A549 treated with RU486 at 1 μM for 4 hours (cell line): ENCODE measurements at places on chromosomes 2 and 18. TPM values are rescaled to one million over a fixed set of nuclear protein-coding genes. Genes with fewer than 3 reads are reported as not detected.

PDCD1 gene
- not detected in 5 replicates for total RNA-seq

C2orf74 gene
- 15.3 to 20.4 TPM (median 17.4 TPM) in 5 replicates for total RNA-seq

SCN7A gene
- not detected in 5 replicates for total RNA-seq

AOX1 gene
- total RNA-seq, result 2.8 to 3.8 TPM (median 3.6 TPM) in 5 replicates

SERPINB12 gene
- total RNA-seq, result not detected in 5 replicates

SERPINB7 gene
- total RNA-seq, result 1.8 to 2.7 TPM (median 2.3 TPM) in 5 replicates

SKA1 gene
- total RNA-seq, result 10.4 to 14.0 TPM (median 12.1 TPM) in 5 replicates
